ENCODE measurements at places on chromosomes 6 and 20.

- no peak for DNase-seq
Observed at GRCh38 chr6:15675536-15676220, 12.8 kb upstream of the DTNBP1 start.

- peak; percentile 76 for DNase-seq
Observed at GRCh38 chr20:45052698-45053429, 48.1 kb downstream of the KCNS1 start.

DNA sequence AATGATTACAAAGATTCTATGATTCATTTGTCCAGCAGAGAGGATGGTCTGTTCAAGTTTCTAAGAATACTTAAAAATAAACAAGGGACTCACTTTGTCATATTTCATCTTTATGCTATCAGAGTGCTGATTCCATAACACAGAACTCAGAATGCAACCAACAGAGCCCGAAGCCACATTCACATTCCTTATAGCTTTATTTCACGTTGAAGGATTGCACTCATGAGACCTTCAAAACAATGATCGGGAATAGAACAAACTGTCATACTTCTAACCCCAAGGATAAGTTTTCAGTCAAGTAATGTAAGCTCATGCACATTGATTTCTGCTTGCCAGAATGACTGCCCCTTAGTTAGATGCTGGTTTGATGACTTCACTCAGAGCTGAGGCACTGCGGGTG is 25.2 kb downstream of the FNDC1 start:
- DNase-seq, result no peak

- DNase-seq, result no peak
Observed at GRCh38 chr20:44800391-44801046, 9.8 kb downstream of the RIMS4 start.

- DNase-seq, result no peak
Observed at GRCh38 chr6:112526594-112526993, 179.5 kb downstream of the RFPL4B start.

DNA sequence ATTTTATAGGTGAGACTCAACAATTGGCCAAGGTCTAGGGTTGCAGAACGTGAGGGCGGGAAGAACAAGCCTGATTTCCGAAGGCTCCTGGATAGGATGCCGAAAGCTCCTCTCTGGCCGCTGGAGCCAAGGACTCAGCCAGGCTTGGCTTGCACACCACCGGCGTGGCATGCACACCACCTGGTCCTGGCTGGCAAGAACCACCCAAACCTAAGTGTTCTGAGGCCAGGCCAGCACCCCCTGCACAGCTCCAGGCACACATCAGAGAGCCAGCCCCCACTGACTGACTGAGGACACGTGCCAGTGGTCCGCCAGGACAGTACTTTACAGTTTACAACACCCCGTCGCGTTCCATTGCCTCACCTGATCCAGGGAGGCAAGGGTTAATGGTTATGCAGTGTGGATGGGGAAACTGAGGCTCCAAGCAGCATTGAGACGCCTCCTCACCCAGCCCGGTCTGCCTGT is 414 bp downstream of the TGM2 start:
- no peak for DNase-seq

DNA sequence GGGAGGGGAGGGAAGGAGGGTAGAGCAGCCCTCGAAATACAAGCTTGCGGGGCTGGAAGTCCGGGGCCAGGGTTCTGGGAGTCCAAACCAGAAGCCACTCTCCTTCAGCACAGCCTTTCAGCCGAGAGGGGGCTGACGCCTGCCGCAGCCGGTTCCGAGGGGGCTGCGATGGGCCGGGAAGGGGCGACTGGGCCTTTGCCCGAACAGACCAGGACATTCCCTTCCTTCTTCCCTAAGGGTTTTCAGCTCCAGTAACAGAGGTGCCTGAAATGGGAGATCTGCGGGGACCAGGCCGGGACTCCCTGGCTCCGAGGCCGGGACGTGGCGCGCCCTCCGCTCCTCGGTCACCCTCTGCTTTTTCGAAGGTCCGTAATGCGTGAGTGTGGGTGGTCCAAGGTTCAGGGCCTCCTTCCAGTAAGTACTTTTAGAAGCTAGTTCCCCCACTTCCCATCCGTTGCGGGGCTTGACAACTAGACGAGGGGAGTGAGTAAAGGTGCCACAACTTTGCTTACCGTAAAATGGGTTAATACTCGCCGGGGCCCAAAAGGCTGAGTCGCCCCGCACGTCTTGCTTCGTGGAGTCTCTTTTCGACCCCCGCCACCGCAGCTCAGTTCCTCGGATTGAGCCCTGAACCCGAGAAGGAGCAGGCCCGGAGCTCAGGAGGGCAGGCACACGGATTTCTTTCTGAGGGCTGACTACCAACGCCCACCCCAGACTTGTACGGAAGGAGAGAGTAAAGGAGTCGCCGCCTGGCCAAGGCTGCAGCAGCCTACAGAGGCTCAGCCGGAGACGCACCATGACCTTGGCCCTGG is 2.9 kb upstream of the OLIG3 start:
- DNase-seq, result no peak

- DNase-seq, result no peak
Observed at GRCh38 chr20:44019638-44020335, 105.1 kb downstream of the TOX2 start.

GRCh38 chr6:31730631-31731086 is 1.6 kb upstream of the DDAH2 start:
- DNase-seq, result no peak

DNA sequence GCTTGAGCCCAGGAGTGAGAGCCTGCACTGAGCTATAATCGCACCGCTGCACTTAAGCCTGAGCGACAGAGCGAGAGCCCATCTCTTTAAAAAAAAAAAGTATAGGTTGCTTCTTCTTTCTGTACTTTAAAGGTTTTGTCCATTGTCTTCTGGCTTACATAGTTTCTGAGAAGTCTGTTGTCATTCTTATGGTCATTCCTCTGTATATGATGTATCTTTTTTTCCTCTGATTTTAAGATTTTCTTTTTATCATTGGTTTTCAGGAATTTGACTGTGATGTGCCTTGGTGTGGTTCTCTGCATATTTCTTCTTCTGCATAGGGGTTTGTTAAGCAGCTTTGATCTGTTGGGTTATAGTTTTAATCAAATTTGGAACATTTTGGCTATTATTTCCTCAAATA is 29.1 kb downstream of the QRSL1 start:
- no peak for DNase-seq

GRCh38 chr20:14055127-14055742 is 59.9 kb downstream of the MACROD2 start:
- peak; percentile 10 for DNase-seq

DNA sequence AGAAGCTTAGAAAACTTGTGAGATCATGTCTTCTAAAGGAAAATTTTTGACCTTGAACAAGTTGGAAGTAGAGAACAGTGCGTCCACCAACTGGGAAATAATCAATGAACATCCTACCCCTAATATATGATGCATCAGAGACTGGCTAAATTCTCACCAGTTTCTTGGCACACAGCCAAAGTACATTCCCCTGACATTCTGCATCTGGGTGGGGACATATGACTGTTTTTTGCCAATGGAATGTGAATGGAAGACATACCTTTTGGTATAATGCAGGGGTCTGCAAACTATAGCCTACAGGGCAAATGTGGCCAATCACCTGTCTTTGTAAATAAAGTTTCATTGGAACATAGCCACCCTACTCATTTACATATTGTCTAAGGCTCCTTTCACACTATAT is 84.7 kb downstream of the HAO1 start:
- no peak for DNase-seq
